ENCODE measurements at places on chromosomes 12 and 14.

DNA sequence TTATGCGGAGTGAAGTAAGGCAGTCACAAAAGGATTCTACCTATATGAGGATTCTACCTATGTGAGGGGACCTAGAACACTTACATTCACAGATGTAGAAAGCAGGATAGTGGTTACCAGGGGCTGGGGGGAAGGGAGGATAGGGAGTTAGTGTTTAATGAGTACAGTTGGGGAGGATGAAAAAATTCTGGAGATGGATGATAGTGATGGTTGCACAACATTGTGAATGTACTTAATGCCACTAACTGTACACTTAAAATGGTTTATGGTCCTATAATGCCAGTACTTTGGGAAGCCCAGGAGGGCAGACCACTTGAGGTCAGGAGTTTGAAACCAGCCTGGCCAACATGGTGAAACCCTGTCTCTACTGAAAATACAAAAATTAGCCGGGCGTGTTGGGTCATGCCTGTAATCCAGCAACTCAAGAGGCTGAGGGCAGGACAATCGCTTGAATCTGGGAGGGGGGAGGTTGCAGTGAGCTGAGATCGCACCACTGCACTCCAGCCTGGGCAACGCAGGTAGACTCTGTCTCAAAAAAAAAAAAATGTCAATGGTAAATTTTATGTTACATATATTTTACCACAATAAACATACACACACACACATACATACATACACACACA, 25.4 kb downstream of the SVOP start:
- DNase-seq = no peak

DNA sequence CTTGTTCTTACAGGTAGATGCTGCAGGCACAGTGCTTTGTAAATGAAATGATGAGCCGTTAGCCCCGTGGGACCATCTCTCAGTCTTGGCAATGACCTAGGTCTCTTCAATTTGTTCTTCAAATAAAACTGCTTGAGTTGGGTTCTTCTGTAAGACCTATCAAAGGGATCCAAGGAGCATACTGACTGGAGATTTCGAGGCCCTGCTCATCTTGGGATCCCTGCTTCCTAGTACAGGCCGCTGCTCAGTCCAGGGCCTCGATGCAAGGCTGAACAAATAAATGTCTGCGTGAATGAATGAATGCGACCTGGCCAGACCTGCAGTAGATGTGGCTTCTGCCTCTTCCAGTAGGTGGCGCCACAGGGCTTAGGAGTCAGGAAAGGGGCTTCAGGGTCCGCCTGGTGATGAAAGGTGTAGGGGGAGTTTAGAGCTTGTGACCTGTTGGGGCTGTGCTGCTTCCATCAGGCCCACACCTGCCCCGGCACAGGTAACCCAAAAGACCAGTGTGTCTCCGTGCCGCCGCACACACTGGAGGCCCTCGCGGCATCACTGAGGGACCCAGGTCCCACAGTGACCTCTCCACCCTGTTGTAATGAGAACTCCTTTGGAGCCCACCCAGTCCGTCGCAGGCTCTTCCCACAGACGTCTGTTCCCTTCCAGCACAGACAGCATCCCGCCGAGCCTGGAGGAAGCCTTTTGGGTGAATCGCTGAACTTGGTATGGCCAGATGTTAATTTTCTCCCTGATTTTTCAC, 4.4 kb downstream of the CACNA1C start:
- DNase-seq = no peak

- DNase-seq = no peak
Measured at GRCh38 chr14:77598366-77599070, 17.9 kb downstream of the SPTLC2 start.

DNA sequence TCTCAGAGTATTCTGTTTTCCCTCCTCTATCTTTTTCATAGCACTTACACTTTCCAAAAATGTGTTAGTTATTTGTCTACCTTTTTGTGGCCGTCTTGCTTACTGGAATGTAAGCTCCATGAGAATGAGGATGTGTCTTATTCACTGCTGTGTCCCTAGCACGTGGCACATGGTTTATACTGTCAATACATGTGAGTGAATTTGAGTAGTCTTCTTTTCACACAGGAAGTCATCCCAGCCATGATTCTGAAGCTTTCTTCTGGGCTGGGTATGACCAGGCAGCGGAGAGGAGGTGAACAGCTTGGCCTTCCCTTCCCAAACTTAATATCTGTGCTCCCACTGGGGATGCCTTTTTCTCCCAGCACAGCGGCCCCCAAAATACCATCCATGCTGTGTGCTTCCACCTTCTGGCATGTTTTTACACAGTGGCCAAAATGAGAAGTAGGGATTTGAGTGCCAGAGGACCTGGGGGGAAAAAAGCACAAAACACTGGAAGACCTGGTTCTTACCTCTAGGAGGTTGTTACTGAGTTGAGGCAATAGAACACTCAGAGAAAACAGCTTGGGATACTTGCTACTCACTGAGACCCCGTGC, 10.3 kb downstream of the PLEKHG3 start:
- no peak for DNase-seq

GRCh38 chr14:87698481-87698880, 294.5 kb downstream of the GALC start:
- no peak for DNase-seq

GRCh38 chr14:97331526-97331925, 534.3 kb downstream of the VRK1 start:
- no peak for DNase-seq

DNA sequence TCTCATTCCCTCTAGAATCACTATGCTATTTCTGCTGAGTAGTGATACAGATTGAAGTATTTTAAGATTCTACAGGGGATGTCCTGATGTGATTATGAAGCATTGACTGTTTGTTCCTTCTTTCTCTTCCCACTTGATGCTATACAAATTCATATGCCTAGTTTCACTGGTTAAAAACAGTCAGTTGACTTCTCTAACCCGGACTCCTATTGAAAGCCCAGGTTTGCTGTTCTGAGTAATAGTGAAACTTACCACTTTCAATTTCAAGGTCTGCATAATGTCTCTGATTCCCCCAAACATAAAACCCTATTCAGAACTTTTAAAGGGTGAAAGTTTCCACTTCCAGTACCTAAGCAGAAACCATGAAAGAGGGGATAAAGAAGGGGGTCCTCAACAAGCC, 117.7 kb upstream of the RPL10L start:
- no peak for DNase-seq

- DNase-seq = no peak
Measured at GRCh38 chr12:98791406-98791805, 146.3 kb downstream of the APAF1 start.

DNA sequence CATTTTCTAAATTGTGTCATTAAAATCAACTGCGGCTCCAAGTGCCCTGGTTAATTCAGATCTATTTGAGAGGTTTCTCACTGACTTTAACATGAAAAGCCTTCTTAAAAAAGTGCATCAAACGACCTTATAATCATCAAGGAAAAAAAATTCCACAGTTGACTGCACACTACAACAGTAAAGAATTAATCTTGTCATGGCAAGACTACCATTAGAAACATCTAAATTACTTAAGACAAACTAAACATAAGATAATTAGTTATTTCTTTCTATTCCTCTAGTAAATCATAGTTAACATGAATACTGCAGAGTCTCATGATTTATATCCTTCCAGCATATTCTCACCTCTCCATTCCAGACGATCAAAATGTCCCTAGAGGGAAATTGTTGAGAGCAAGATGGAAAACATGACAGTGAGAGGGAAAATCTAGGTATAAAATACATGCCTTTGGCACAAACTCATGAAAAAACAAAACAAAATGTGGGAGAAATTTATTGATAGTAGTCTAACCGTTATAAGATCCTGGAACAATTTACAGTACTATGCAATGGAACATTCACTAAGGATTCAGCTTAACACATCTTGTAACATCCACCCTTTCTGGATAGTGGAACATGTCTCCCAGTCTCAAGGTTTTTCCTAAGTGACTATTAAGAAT, 112.5 kb downstream of the PRKD1 start:
- DNase-seq = no peak

DNA sequence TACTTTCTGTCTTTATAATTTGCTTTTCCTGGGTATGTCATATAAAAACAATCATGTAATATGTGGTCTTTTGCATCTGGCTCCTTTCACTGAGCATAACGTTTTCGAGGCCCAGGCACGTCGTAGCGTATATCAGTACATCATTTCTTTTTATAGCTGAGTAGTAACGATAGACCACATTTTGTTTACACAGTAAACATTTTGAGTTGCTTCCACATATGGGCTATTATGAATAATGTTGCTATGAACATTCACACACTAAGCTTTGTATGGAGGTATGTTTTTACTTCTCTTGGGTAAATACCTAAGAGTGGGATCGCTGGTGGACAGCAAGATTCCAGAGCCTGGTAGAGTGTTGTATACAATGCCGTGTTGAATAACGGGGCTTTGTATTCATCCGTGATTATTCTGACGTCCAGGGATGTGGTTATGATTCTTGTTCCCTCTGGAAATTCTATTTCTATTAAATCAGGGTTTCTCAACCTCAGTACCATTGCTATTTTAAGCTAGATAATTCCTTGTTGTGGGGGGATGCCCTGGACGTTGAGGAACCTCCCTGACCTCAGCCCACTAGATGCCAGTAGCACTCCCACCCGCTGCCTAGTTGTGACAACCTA, 38.9 kb upstream of the CIT start:
- DNase-seq = no peak

DNA sequence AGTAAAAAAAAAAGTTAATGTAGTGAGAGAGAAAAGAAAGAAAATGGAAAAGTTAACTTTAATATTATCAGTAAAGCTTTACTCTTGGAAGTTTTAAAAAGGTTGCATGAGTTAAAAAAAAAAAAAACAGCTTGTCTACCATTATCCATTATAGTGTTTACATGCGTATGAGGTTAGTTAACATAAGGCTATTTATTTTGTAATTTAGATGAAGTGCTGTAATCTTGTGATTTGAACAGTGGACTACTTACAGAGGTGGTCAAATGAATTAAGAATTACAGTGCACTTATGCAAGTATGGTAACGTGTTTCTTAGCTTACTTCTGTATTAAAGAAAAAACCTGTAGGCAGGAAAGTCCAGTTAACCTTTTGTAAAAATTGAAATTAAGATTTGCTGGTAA, 30.7 kb downstream of the WASHC4 start:
- no peak for DNase-seq

GRCh38 chr14:101888182-101888581, 76.2 kb upstream of the DYNC1H1 start:
- DNase-seq = no peak

DNA sequence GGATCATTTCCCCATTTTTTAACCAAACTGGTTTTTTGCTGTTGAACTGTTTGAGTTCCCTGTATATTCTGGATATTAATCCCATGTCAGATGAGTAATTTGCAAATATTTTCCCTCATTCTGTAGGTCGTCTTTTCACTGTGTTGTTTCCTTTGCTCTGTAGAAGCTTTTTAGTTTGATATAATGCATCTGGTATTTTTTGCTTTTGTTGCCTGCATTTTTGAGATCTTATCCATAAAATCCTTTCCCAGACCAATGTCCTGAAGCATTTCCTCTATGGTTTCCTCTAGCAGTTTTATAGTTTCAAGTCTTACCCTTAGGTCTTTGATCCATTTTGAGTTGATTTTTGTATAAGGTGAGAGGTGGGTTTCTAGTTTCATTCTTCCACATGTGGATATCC, 71.3 kb downstream of the LRP6 start:
- DNase-seq = no peak

DNA sequence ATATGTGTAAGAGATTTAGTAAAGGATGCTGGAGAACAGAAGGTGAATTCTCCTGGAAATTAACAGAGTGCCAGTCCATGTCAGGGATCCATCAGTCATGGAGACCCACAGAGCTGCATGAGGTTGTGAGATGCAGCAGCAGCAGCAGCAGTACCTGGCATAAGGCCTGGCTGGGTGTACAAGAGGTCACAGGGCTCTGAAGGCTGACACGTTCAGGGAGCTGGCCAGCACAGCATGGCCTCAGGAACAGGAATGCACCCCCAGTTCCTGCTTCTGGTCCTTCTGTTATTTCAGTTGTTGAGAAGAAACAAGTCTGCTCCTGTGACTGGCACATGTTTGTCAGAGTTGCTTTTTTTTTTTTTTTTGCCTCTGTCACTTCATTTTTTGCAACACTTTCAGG, 210.8 kb downstream of the CNTN1 start:
- no peak for DNase-seq

GRCh38 chr12:109710747-109711595, 2.7 kb upstream of the FAM222A start:
- DNase-seq = no peak

DNA sequence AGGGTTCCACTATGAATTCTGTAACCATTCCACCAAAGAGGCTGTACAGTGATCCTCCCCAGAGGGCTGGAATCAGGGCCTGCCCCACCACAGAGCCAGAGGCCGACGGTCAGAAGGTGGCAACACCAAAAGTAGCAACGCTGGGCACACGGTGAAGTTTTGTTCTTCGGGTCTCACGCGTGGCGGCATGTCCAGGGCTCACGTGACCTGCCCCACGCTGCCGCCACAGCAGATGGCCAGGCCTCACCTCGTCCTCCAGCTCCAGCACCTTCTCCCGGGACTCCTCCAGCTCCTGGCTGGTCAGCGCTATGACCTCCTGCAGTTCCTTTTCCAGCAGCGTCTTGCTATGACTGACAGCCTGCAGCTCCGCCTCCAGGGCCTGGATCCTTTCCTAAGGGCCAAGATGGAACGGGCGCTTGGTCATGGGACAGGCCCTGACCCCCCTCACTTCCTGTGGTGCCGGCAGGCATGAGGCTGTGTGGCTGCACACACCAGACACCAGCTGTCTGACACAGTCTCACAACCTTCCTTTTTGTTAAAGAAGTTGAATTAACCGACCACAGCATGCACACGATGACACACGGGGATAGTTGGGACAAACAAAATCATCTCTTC, 22.4 kb upstream of the ANKLE2 start:
- DNase-seq = no peak

GRCh38 chr12:98227162-98227561, 288.2 kb upstream of the TMPO start:
- DNase-seq = no peak

- no peak for DNase-seq
Measured at GRCh38 chr12:69097619-69098368, 141.6 kb upstream of the CPSF6 start.

GRCh38 chr12:120515496-120515895, 13.5 kb downstream of the COQ5 start:
- no peak for DNase-seq

GRCh38 chr14:55731881-55732498, 152.0 kb downstream of the KTN1 start:
- DNase-seq = peak; percentile 20

- no peak for DNase-seq
Measured at GRCh38 chr12:28331130-28331529, 140.9 kb downstream of the CCDC91 start.

All from NCI-H524 treated with DMSO at 0.1 percent for 48 hours (cell line).